Stimulated activated CD8-positive, alpha-beta memory T cell treated with anti-CD3 and anti-CD28 coated beads, Interleukin-4, amount 100 ng/mL, for 24 hours (primary cell): ENCODE measurements at places on chromosomes 2 and 18.

DNA sequence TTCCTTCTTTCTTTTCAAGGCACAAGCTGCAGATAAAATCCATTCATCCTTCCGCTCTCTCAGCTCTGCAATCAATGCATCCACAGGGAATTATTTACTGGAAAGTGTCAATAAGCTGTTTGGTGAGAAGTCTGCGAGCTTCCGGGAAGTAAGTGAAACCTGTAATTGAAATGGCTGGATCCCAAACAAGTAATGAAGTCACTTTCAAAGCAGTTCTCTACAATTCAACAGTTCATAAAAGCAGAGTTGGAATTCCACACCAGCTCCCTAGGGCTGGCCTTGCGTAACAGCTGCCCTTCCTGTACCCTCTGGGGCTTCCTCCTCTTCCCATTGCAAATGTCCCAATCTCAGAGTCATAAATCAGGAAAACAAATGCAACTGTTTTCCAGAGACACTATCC is 9.6 kb downstream of the SERPINB2 start:
- DNase-seq = no peak

- DNase-seq = no peak
Observed at GRCh38 chr2:7497178-7497577, 580.0 kb downstream of the RNF144A start.

GRCh38 chr2:8918412-8918811 is 81.0 kb upstream of the KIDINS220 start:
- no peak for DNase-seq

DNA sequence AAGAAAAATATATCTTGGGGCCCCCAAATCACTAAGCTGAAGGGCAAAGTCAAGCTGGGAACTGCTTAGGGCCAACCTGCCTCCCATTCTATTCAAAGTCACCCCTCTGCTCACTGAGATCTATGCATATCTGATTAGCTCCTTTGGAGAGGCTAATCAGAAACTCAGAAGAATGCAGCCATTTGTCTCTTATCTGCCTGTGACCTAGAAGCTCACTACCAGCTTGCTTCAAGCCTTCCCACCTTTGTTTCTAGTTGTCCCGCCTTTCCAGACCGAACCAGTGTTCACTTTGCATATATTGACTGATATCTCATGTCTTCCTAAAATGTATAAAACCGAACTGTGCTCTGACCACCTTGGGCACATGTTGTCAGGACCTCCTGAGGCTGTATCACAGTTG is 479.4 kb downstream of the METTL4 start:
- DNase-seq = no peak

- no peak for DNase-seq
Observed at GRCh38 chr2:63814114-63814513, 27.6 kb upstream of the UGP2 start.

GRCh38 chr2:65491381-65491905 is 59.0 kb upstream of the SPRED2 start:
- DNase-seq = no peak

GRCh38 chr2:36675579-36676282 is 20.8 kb upstream of the VIT start:
- DNase-seq = no peak

- DNase-seq = no peak
Observed at GRCh38 chr2:64780041-64780440, 126.3 kb upstream of the SERTAD2 start.

DNA sequence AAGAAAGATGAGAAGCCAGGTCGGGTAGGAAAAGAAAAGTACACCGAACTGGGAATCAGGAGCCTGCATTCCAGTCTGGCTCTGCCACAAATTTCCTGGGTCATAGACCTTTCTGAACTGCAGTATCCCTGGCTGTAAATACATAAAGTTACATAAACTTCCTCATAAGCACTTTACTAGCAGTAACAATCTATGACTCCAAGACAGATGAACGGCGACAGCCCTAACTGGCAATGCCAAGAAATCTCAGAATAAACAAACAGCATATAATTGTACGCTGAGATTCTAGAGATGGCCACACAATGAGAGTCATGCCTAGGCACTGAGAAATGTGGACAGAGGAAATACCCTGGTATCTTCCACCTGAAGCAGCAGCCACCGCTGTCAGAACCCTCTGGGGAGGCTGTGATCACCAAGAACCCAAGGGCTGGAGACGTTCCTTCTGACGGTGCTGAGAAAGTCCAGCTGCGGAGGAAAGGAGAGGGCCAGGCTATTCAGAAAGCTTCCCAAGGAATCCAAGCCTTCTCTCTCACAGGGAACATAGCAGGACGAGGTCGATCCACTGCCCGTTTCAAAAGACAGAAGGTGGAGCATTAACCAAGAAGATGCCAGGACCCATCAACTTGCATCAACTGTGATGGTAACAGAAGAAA is 89.3 kb upstream of the SLC66A3 start:
- DNase-seq = no peak
